ENCODE measurements at places on chromosomes 16 and 17.

- peak; percentile 89 for DNase-seq
Observed at GRCh38 chr17:38879878-38880665, 10.2 kb downstream of the LASP1 start.

- no peak for DNase-seq
Observed at GRCh38 chr17:41730479-41730878, 4.0 kb downstream of the HAP1 start.

- peak; percentile 67 for DNase-seq
Observed at GRCh38 chr17:40538019-40538935, 27.0 kb downstream of the CCR7 start.

- DNase-seq: no peak
Observed at GRCh38 chr17:49990921-49991320, 4.1 kb downstream of the DLX3 start.

GRCh38 chr17:40310882-40311391 is 2.0 kb downstream of the RARA start:
- no peak for DNase-seq

- DNase-seq: no peak
Observed at GRCh38 chr17:27888067-27888466, 5.1 kb downstream of the LYRM9 start.

Data from GM23248 (cell line).